ENCODE measurements at places on chromosomes 6 and 20.
A peak's percentile ranks its signal among the peaks of the same experiment; 100 is the strongest.

DNA sequence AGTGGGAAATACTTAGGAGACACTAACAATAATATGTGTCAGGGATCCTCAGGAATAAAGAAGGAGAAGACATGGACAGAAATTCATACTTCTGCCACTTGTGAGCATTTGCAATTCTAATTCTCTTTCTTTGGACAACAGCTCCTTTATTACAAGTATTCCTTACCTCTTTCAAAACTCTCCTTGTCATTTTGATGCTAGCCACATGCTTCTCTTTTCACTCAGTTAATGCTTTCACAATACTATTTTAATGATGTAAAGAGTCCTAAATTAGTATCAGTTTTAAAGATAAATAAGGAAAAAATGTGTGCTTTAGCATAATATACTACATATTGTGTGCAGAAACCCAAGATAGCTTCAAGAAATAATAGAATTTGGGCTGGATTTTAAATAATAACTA is 62.5 kb downstream of the AHI1 start:
- DNase-seq: no peak

- DNase-seq: no peak
Observed at GRCh38 chr6:4967301-4968030, 36.4 kb downstream of the RPP40 start.

DNA sequence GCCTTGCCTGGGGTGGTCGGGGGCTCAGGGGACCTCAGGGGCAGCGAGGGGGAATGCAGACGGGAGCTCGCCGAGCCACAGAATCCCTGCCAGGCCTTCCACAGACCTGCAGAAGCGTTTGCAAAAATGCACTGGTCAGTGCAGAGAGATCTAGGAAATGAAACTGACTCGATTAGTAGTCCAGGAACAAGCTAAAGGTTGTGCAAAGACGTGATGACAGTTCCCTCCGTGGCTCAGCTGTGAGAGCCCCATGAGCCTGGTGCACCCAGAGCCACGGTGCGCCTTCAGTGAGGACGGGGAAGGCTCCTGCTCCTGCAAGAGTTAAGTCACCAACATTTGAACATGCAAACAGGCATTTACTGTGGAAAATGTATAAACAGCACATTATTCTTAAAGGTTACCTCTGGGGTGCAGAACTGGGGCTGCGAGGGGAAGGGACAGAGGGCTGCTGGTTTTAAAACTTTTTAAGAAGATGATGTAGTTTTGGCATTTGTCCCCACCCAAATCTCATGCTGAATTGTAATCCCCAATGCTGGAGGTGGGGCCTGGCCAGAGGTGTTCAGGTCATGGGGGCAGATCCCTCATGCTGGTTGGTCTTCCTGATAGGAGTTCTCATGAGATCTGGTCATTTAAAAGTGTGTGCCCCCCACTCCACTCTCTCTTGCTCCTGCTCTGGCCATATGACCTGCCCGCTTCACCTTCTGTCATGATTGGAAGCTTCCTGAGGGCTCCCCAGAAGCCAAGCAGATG is 147.3 kb downstream of the DLL1 start:
- no peak for DNase-seq

- no peak for DNase-seq
Observed at GRCh38 chr6:37704066-37704465, 6.4 kb upstream of the MDGA1 start.

DNA sequence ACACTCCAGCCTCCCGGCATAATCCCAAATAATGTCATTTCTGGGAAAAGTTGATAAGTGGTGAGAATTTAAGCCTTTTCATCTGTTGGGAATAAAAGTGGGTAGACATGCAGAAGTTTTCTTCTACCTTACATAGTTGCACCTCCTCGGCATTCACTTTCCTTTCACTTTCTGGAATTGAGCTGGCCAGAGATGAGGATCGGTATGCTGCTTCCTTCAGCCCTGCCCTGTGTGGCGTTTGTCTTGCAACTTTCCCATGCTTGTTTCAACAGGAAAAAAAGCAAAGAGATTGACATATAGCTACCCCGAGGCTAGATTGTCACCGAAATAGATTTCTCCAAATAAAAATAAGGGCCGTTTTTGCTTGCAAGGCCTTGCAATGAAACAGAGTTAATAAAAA is 65.8 kb upstream of the JAG1 start:
- no peak for DNase-seq

DNA sequence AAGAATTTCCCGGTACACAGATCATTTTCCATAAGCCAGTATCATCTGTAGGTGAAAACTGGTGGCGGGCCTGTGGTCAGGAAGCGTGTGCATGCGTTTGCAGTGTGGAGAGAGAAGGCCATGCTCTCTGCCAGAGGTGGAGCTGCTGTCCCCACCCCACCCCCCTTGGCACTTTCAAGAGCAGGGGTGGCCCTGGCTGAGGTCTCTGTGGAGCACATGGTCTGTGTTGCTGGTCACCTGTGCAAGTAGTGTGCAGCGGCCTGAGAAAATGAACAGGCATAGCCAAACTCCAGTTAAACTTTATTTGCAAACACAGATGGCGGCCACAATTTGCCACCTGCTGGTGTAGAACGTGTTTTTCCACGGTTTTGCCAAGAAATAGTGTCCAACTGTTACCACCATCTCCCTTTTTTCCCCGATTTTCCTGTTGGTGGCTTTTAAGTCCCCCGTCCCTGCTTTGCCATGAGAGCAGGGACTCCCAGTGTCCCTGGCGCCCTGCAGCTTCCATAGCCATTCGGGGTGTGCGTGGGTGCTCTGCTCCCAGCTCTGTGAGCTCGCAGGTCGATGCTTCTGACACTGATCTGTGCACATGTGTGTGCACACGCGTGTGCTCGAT is 2.5 kb downstream of the ADRM1 start:
- no peak for DNase-seq

DNA sequence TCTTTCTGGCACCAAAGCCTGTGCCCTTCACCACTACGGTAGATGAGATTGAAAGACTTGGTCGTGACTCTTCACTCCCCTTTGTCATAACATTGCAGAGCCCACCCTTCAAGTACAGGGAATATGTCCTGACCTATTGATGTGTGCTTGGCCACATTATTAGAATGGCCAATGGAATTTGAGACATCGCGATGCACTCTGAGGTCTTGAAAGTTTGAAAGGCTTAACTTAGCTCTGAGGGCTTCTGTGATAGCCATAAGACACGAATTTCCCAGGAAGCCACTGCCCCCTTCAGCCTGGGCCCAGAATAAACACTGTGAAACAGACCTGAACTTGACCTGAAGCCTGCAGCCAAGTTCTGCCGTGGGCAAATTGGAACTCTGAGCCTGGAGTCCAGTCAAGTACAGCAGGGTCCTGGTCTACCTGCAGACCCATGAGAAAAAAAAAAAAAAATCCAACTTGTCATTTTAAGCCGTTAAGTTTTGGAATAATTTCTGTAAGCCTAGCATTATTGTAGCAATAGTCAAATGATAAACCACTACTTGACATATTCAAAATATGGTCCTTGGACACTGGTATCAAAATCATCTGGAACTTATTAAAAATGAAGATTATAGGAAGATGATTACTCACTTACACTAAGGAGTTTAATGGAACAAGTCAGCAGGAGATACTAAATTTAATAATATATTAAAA is 36.9 kb upstream of the TRAF3IP2 start:
- peak; percentile 13 for DNase-seq

GRCh38 chr6:36805096-36805797 is 34.0 kb downstream of the CPNE5 start:
- DNase-seq: no peak

GRCh38 chr6:49721297-49721696 is 8.0 kb upstream of the CRISP2 start:
- no peak for DNase-seq

GRCh38 chr20:36066777-36067176 is 87.8 kb upstream of the EPB41L1 start:
- peak; percentile 82 for DNase-seq

DNA sequence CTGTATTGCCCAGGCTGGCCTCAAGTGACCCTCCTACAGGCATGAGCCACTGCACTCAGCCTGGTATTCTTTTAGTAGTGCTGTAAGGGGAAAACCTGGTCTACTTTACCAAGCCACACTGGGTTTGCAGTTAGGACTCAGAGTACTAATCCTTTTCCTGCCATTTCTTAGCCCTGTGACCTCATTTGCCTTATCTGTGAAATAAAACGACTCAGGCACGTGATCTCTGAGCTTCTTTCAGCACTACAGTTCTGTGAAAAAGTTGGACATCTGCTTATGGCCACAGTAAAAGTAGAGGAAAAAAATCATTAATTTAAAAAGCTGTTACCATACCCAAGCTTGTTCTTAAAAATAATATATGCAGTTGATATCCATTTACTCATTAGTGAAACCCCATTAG is 1007.5 kb downstream of the KIF16B start:
- no peak for DNase-seq

GRCh38 chr20:35702051-35702823 is 3.0 kb downstream of the ROMO1 start:
- DNase-seq: no peak

GRCh38 chr20:12947691-12948090 is 61.1 kb upstream of the SPTLC3 start:
- DNase-seq: no peak

DNA sequence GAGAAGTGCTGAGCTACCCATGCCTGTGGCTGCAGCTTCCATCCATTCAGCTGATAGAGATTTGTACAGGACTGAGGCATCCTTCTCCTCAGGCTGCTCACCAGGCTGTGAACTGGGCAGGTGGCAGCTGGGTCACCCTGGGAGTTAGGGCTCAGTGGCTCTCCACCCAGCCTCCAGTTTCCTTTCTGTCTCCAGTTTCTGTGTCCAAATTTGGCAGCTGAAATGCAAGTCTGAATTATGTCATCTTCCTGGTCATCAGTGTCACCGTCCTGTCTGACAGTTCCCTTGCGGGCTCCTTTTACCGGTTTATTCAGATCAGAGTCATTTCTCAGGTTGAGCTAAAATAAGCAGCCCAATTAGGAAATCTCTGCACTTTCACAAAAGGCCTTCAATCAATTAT is 93.3 kb downstream of the EDN1 start:
- DNase-seq: no peak

DNA sequence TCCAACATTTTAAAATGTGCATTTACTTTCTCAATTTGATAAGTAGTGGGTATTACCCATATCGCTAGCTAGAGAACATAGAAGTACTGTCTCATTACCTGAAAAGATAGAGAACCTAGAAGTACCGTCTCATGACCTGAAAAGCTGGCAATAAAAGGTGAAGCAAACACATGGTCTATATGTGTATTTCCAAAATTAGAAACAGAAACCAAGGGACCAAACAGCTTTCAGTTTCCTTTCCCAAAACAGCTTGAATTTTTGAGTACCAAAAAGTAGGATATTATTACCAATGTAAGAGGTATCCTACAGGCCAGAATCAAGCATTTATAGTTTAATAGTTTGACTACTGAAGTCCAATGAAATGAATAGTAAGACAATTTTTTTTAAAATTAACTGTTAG is 77.2 kb downstream of the KIF13A start:
- DNase-seq: no peak

DNA sequence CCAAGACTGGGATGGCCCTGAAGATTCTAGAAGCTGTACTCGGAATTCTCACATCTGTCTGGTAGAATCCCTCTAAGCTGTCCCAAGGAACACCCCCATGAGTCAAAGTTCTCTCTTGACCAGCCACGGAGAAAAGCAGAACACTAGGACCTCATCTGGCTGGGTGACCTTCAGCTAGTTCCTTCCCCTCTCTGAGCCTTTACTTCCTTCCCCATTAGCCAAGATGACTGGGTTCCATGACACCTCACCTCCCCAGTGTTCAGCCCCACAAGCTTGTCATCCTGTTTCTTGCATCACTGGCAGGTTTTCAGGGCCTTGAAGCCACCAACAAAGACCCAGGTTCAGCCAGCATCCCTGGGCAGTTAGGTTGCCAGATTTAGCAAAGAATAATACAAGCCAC is 47.8 kb downstream of the MAFB start:
- no peak for DNase-seq

GRCh38 chr20:42435230-42435629 is 754.5 kb downstream of the PTPRT start:
- DNase-seq: no peak

DNA sequence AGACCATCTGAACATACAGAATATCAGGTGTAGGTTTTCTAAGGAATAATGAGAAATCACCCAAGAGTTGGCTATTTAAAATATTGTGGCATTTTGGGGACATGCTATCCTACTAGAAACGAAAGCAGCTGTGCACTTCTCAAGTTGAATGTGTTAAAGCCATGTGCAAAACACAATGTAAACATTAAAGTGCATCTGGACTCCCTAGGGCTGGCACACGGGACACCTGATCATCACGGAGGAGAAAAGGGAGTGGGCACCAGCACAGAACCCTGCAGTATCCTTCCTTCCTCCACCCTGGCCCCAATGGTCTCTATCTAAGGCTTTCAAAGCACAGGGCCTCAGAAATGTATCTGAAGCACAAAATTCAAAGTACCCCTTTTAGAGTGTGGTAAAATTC is 94.3 kb downstream of the INSM1 start:
- DNase-seq: no peak

GRCh38 chr6:32181148-32181702 is 2.8 kb downstream of the AGER start:
- DNase-seq: no peak

- DNase-seq: no peak
Observed at GRCh38 chr6:4592026-4592425, 184.2 kb upstream of the CDYL start.

DNA sequence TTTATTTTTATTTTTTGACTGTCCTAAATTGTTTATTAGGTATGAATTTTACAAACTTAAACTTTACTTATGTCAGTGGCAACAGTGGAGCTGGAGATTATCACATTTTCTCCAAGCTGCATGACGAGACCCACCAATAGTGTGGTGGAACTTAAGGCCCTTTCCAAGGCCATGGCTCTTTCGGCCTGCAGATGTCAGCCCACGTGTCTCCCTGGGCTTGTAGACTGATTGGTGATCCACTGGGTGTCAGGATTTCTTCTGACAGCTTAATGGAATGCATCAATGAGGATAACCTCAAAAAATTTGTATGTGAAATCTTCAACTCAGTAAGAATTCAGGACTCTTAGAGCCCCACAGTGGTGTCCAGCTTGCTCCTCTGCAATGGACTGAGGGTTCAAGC is 32.3 kb upstream of the OVOL2 start:
- no peak for DNase-seq

DNA sequence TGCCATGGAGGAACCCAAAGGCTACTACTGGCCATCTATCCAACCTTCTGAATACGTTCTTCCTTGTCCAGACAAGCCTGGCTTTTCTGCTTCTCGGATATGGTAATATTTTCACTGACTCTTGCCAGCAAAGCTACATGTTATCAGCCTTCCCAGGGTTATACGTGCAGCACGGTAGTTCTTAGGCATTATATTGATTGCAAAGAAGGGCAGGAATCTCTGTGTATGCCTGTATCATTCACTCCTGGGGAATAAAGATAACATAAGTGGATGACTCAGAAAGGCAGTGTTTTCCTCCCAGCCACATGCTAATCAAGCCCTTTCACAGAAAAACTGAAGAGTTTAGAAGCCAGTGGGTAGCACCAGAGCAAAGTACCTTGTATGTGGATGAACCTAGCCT is 98.7 kb downstream of the ADGRG6 start:
- no peak for DNase-seq

DNA sequence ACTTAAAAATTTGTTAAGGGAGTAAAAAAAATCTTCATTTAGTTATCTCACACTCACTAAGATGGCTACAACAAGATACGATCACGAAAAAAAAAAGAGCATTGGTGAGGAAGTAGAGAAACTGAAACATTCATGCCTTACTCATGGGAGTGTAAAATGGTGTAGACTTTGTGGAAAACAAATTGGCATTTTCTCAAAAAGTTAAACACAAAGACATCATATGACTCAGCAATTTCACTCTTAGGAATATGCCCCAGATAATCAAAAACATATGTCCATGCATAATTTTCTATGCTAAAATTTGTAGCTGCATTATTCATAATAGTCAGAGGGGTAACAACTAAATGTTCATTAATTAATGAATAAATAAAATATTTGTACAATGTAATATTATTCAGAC is 120.9 kb upstream of the IRAK1BP1 start:
- no peak for DNase-seq

Data from NCI-H1092 (cell line).